ENCODE measurements at places on chromosomes 12 and 14. TPM values are rescaled to one million over a fixed set of nuclear protein-coding genes. Genes with fewer than 3 reads are reported as not detected.

RNASE9 gene
- not detected for total RNA-seq

DYNC1H1 gene
- 206 TPM for total RNA-seq

HOTAIR gene
- total RNA-seq: 0.21 TPM

KRT80 gene
- total RNA-seq: 41.2 TPM

SLC6A12 gene
- 0.68 TPM for total RNA-seq

SERPINA3 gene
- 12.5 TPM for total RNA-seq

CMTM5 gene
- total RNA-seq: not detected

TPPP2 gene
- not detected for total RNA-seq

All from A549 treated with Hydrocortisone at 1 μM for 4 hours (cell line).